HAP-1 (cell line): ENCODE measurements at places on chromosomes 4 and X.

GRCh38 chr4:184216515-184216914, 1.2 kb downstream of the ENPP6 start:
- DNase-seq = no peak

GRCh38 chrX:43633757-43634156, 22.3 kb upstream of the MAOA start:
- no peak for DNase-seq

DNA sequence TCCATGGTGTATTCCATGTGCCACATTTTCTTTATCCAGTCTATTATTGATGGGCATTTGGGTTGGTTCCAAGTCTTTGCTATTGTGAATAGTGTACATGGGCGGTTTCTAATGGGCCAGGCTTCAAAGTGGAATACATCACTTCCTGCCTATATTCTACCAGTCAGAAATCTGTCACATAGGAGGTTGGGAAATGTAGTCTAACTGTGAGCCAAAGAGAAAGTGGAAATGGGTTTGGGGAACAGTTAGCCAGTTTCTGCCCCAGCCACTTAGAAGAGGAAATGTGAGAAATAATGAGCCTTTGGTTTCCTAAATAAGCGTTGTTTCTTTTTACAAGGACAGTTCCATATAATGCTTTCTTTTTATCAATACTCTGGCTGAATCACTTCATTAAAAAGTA, 85.1 kb upstream of the AP1S2 start:
- DNase-seq = no peak

GRCh38 chrX:38803243-38803587, 2.0 kb downstream of the MID1IP1 start:
- DNase-seq = no peak

DNA sequence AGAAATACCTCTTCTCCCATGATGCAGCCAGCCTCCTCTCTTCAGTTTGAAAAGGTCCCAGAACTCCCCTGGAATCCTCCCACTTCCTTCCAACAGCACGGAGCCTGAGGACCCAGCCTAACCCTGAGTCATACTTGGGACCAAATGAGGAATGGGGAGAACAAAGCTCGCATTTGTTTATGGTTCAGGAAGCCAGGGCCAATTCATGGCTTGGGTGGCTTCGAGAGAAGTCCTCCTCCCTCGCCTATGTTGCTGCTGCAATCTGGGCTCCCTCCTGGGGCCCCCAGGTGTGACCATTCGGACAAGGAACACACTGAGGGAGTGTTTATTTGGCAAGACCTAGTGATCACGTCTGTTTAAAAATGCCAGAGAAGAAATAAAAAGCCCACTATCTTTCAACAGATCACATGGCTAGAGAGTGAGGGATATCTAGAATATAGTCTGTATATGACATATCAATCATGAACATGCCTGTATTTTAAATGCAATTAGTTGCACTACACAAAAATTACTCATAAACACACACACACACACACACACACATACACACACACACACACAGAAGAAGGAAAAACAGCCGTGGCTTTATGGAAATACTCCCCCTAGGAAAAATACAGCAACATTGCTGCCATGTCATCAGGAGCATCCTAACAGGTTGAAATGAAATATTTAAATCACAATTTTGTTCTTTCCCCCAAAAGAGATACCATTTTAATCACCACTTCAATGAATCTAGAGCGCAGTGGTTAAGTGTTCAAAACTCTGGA, 155.7 kb upstream of the MAP3K15 start:
- DNase-seq = no peak

DNA sequence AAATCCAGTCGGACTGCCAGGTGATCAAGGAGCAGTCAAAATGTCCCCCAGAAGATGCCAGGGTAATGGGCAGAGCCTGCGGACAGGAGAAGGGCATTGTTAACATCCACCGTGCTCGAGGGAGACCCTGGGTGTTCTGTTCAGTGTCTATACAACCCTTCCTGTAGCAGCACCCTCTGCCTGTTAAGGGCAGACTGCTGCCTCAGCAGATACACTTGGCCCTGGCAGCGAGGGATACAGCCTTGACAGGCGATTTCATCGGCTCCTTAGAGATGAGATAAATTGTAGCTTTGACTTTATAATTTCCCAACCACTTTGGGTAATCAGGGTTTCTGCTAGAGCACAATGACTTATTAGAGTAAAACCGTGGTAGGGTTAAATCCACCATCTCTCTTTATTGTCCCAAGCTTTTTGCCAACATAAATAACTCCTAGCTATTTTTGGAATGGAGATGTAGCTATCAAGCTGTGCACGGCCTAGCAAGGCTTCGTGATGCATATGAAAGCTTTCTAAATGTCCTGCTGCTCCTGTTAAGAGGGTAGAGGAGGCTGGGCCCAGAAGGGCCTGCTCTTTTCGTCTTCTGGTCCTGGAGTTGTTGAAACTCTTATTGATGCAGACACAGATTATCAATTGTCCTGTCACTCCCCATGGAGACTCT, 195.9 kb downstream of the CPEB2 start:
- DNase-seq = no peak

DNA sequence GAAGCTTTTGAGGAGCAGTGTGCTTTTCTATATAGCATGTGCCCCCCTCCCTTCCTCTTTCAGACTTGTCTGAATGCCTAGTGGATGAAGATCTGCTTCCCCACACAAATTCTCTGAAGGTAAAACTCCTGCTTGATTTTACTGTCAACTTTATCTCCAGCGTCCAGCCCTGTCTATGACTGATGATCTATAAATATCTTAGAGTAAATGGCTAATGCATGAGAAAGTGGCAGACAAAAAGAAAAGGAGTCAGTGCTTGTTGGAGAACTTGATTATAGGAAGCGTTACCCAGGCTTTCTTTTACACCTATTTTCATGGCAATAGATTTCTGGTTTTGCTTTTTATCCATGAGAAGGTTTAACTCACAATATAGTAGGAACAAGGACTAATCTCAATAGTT, 168.3 kb upstream of the HS3ST1 start:
- DNase-seq = no peak

DNA sequence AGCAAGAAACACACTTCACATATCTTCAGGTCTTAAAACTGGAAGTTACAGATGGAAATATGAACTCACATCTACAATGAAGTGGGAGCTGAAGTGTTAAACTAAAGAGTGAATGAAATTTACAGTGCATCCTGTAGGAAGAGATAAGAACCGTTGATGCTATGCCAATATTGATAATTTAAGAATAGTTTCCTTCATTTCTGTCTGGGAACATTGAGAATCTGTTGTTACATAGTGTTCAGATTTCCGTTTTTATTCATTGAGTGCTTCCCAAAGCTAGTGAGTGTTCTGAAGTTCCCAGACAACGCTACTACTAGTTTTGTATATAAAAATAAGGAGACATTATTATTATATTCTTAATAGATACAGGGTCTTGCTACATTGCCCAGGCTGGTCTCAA, 52.3 kb downstream of the UBE2K start:
- DNase-seq = no peak

DNA sequence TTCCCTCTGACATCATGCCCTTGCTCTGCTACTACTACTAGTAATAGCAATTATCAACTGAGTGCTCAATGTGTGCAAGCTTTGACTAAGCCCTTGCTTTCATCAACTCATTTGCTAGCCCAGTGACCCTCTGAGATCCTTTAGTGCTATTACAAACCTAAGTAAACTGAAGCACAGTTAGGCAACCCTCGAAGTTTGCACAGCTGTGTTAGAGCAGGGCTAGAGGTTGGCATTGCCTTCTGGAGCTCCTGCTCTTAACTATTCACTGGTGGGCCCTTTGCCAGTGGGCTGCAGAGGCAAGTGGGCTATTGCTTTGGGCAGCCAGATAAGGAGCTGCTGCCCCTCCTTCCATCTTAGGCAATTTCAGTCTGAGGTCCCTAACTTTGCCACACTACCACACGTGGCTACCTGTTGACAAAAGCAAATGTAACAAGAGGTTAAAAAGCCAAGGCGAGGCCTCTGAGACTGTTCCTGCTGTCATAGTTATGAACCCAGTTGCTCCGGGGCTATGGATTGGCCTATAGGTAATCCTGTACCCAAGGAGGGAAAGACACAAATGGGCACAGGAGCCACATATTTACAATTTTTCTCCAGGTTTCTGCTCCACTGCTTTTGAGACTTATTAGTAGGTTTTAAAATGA, 41.5 kb upstream of the ANKRD50 start:
- DNase-seq = no peak

- no peak for DNase-seq
Measured at GRCh38 chr4:144910723-144911122, 187.3 kb downstream of the ANAPC10 start.

DNA sequence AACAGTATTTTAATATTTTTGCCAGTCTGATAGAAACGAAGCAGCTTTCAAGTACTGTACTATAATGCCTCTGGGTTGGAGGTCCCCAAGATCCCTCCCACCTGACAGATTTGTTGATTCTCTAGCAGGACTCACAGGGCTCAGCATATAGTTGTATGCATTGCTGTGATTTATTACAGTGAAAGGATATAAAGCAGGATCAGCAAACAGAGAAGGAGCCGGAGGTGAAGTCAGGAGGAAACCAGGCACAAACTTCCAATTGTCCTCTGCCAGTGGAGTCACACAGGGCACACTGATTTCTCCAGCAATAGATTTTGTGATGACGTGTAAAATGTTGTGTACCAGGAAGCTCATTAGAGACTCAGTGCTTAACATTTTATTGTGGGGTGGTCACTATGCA, 19.0 kb downstream of the USP53 start:
- DNase-seq = no peak
